ENCODE measurements at places on chromosomes 1 and 21.

DNA sequence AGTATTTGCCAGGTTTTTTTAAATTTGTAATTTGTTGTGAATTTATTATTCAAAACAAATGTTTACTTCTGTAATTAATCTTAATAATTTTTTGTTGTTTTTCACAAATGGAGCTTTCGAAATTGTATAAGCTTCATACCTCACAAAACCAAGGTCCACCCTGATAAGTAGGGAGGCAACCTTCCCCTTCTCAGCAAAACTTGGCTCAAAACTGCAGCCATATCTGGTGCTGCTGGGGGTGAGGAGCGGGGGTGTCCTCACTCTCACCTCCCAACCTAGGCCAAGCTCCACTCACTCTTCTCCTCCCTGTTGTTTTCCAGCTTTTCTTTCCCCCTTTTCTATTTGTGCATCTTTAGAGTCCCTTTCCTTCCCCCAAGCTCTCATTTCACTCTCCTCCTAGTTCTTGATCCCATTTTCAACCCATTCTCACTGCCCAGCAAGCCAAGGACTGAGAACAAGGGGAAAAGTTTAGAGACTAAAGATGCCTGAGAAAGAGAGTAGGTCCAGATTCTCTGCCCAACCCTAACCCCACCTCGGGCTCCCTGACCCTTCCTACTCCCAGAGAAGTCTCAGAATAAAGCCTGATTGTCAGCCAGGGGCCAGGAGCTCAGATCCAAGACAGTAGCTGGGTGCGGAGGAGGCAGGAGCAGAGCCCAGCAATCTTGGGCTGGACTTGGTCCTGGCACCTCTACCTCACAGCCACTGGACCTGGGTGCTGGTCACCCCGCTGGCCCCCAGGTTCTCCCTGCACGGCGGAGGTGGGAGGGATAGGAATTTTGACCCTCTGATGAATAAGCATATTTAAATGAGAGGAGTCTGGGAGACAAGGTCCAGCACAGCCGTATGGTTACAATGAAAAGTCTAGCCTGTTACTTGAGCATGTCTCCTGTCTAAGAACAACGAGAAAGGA lies 8.3 kb upstream of the CFAP45 start:
- DNase-seq: no peak

- DNase-seq: no peak
These were observed 8.1 kb upstream of the RNF187 start for GRCh38 chr1:228478912-228479711.

DNA sequence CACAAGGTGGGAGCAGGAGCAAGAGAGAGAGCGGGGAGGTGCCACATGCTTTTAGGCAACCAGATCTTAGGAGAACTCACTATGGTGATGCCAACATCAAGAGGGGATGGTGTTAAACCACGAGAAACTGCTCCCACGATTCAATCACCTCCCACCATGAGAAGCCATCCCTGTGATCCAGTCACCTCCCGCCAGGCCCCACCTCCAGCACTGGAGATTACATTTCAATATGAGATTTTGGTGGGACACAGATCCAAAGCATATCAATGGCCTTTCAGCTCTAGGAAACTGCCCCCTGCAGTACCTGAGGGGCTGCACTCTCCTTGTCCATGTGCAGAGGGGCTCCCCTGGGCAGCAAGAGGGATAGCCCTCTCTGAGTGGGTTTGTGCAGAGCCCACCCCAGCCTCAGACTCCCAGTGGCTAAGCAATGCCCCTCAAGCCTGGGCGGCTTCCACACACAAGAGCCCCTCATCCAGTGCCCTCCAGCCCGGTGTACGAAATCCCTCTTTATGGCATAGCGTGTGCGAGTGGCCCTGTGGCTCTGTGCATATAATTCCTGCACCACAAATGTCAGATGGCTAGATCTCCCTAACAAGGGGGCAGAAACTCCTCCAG lies 15.5 kb upstream of the PRDM16 start:
- no peak for DNase-seq

GRCh38 chr1:151534662-151535278 lies 5.3 kb upstream of the TUFT1 start:
- peak; percentile 46 for DNase-seq

DNA sequence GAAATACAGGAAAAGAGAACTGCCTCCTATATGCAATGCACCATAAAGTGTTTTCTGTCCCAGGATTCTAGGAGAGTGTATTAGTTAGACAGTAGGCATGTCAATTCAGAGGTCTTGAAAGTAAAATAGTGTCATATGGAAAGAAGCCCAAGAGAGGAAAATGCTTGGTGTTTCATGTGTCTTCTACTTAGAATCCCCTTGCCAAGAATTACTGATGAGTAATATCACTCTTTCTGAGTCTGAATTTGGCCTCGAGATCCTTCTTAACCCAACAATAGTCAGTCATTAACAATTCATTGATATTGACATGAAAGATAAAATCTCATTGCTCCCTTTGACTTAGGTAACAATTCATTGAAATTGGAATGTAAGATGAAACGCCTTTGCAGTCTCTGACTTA lies 972.2 kb downstream of the TTLL7 start:
- no peak for DNase-seq

DNA sequence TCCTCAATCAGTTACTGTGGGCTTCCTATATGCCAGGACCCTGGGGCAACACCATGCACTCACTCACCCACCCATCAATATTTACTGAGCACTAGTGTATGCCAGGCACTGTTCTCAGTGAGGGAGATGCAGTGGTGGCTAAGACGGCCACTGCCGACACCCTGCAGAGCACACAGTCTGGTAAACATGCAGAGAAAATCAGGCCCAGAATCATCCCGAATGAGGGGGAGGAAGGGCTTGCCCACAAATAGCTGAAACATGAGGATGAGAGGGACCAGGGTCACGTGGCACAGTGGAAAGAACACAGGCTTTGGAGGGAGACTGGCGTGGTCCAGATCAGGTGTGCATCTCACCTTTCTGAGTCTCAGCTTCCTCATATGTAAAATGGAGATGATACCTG lies 89.2 kb upstream of the IGSF21 start:
- no peak for DNase-seq

DNA sequence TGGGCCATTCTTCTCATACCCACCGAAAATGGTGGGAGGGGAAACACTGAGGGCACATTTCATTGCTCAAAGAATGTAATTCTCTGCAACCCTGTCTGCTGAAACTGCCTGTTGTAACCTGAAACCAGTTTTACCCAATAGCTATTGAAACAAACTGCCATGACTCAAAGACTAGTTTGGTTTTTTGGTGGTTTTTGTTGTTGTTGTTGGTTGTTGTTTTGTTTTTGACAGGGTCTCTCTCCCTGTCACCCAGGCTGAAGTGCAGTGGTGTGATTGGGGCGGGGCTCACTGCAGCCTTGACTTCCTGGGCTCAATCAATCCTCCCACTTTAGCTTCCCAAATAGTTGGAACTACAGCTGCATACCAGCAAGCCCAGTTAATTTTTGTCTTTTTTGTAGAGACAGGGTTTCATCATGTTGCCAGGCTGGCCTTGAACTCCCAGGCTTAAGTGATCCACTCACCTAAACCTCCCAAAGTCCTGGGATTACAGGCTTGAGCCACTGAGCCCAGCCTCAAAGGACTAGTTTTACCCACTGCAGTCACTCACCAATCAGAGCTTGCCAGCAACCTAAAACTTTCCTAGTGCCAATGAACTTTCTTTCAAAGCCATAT lies 2.1 kb upstream of the IPP start:
- no peak for DNase-seq

DNA sequence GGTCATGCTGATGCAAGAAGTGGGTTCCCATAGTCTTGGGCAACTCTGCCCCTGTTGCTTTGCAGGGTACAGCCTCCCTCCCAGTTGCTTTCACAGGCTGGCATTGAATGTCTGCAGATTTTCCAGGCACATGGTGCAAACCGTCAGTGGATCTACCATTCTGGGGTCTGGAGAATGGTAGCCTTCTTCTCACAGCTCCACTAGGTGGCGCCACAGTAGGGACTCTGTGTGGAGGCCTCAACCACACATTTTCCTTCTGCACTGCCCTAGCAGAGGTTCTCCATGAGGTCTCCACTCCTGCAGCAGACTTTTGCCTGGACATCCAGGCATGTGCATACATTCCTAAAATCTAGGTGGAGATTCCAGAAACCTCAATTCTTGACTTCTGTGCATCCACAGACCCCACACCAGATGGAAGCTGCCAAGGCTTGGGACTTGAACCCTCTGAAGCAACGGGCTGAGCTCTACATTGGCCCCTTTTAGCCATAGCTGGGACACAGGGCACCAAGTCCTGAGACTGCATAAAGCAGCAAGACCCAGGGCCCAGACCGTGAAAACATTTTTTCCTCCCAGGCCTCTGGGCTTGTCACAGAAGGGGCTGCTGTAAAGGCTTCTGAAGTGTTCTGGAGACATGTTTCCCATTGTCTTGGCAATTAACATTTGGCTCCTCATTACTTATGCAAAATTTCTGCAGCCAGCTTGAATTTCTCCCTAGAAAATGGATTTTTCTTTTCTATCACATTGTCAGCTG lies 466.2 kb upstream of the PBX1 start:
- DNase-seq: no peak

DNA sequence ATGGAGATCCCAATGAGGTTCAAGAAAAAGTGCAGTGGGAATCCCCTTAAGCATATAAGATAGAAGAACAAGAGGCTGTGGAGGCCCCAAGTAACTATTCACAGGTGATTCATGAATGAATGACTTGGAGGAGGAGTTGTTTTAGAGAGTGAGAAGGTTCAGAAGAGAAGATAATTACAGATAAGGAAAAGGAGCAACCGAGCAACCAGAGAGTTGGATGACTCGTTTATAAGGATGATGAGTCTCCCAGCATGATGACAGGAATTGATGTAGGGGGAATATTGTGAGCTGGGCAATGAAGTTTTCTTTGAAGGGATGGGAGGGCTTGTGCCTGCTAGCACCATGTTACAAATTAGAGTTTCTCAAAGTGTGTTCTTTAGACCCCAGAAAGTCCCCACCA lies 9.8 kb downstream of the C8A start:
- no peak for DNase-seq

DNA sequence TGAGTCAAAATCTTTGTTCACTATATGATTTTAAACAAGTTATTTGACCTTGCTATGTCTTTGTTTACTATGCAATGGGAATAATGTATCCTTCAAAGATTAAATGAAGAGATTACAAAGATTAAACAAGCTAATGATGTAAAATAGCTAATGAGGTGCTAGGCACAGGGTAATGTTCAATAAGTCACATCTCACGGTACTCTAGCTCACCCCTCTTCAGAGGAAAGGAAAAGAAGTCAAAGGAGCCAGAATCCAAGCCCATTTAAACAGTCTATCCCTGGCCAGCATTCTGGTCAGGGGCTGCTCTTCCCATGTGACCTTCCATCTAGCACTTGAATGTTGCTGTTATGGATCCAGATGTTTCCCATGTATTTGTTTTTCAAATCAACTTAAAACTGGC lies 412.4 kb upstream of the CAMK1G start:
- no peak for DNase-seq

GRCh38 chr1:17919525-17920439 lies 164.6 kb downstream of the ACTL8 start:
- DNase-seq: no peak
